Right lobe of liver (tissue), 6 donors: ENCODE measurements at places on chromosomes 4 and X.

- DNase-seq, result no peak
Observed at GRCh38 chr4:148834804-148835631, 392.8 kb upstream of the NR3C2 start.

DNA sequence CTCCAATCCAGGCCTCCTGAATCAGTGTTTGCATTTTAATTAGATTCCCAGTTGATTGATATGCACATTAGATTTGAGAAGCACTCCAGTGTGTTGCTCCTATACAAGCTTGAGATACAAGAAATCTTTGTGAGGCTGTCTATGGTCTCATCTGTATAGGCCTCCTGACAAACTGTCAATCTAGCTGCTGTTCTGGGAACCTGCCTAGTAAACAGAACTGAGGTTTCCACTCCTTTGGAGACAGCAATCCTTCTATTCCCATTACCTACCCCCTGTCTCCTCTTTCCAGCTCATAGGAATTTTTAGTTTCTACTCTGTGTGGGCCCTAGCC, 306.1 kb upstream of the EMCN start:
- DNase-seq, result no peak

- DNase-seq, result no peak
Observed at GRCh38 chr4:10582059-10582686, 102.4 kb downstream of the CLNK start.

DNA sequence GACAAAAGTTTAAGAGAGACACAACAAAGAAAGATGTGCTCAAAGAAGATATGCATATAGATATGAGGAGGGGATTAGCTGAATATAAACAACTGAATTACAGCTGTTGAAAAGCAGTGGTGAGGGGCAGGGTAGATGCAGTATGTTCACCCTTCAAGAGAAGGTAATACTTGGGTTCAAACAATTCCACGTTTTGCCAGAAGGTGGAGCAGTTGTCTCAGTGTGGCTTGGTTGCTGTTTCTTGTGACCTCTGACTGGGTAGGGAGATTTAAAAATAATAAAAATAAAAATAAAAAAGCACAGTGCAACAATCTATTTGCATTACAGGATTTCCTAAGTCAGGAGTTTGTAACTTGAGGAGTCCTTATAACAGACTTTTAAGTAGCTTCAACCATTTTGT, 23.3 kb downstream of the PHOX2B start:
- DNase-seq, result no peak

DNA sequence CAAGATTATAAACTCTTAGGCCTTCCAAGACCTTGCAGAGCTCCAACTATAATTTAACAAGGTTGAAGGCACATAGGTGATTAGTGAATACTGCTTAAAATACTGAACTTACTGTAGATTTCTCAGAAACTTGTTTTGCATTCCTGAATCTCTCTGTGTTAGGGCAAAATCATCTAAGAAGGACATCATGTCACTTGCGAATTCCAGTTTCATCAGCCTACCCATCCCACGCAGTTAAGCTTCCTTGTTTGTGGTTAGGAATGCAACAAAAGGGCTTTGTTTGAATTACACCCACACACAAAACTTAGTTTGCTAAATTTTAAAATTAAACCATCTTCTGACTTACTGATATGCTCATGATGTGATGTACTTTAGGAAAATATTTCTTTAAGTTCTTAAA, 174.0 kb downstream of the SOWAHB start:
- DNase-seq, result no peak

DNA sequence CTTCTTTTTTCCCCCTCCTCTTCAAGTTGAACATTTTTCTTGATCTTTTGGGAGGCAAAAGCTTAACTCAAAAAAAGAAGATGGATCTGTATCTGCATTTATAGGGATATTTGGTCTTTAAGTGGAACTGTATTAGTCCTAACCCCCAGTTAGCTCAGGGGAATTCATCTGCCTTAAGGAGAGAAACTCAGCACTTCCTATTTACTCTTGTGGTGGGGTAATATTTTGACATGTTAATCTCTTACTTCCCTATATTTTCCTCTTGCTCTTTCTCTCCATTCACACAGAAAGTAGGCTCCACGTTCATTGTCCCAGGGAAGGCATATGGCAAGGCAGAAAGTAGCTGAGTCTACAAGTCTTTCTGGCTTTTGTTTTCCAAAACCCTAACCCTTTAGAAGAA, 5.3 kb downstream of the LRRC66 start:
- no peak for DNase-seq

DNA sequence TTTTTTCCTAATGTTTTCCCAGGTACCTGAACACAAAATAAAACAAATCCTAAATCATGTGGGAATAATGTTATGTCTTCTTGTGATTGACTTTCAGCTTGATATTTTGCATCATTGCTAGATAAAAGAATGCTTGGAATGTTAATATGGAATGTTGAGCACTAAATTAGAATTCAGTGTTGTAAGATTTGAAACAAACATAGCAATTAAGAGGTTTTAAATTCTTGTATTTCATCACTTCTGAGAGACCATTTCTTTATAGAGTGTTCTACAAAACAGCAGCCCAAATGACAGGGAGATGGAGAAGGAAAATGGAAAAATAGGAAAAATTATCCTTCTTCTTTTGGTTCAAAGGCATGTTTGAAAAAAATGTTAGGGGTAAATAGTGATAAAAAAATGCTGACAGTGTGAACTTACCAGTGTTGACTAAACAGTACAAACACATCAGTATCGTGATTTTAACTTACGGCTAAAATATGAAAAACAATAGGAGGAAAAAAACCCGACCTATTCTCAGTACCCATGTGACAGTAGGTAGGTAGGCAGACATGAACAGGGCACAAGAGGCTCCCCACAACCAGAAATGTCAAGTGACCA, 102.6 kb upstream of the PDE5A start:
- DNase-seq, result no peak

DNA sequence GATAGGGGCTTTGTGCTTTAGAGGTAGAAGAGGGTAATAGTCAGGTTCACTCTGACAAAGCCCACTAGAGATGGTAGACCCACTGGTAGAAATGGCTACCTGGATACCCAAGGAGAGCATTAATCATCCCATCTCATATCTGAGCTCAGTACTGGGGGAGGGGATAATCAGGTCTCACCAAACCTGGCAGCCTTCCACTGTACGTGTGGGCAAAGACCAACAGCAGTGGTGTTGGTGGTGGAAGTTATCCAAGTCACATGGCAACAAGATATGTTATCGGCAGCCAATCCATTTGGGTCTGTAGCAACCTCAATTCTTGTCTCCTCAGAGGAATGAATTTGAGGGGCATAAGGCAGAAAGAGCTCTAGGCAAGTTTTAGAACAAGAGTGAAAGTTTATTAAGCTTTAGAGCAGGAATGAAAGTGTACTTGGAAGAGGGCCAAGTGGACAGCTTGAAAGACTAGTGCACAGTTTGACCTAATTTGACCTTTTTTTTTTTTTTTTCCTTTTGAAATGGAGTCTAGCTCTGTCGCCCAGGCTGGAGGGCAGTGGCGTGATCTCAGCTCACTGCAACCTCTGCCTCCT, 67.0 kb upstream of the CXCL13 start:
- DNase-seq, result peak; percentile 89

GRCh38 chrX:68175562-68175961, 257.7 kb downstream of the OPHN1 start:
- DNase-seq, result no peak

- DNase-seq, result no peak
Observed at GRCh38 chrX:9855561-9856283, 69.5 kb downstream of the SHROOM2 start.

- DNase-seq, result no peak
Observed at GRCh38 chr4:111031001-111031579, 408.2 kb upstream of the PITX2 start.
